ENCODE measurements at places on chromosomes 4 and X. TPM values are rescaled to one million over a fixed set of nuclear protein-coding genes. Genes with fewer than 3 reads are reported as not detected.

APELA gene
- polyA plus RNA-seq: not detected

CDKL2 gene
- polyA plus RNA-seq: 1.6 TPM

NAA11 gene
- polyA plus RNA-seq: not detected

SAGE1 gene
- polyA plus RNA-seq: not detected

SPIN4 gene
- 12.5 TPM for polyA plus RNA-seq

RIPPLY1 gene
- not detected for polyA plus RNA-seq

FBXW7 gene
- polyA plus RNA-seq: 10.3 TPM

PWWP3B gene
- 0.76 TPM for polyA plus RNA-seq

MYOZ2 gene
- polyA plus RNA-seq: 0.15 TPM

NUDT10 gene
- 3.6 TPM for polyA plus RNA-seq

EGF gene
- 0.07 TPM for polyA plus RNA-seq

SPINK2 gene
- polyA plus RNA-seq: not detected

TEC gene
- 0.29 TPM for polyA plus RNA-seq

FGF13 gene
- polyA plus RNA-seq: 5.6 TPM

DOK7 gene
- polyA plus RNA-seq: 0.48 TPM

PRSS12 gene
- polyA plus RNA-seq: 0.19 TPM

GUCY2F gene
- not detected for polyA plus RNA-seq

SYN1 gene
- 275 TPM for polyA plus RNA-seq

OPN1LW gene
- not detected for polyA plus RNA-seq

SMIM20 gene
- polyA plus RNA-seq: 32.5 TPM

SPANXB1 gene
- not detected for polyA plus RNA-seq

SSX3 gene
- polyA plus RNA-seq: not detected

CHM gene
- polyA plus RNA-seq: 4.2 TPM

CXCL3 gene
- polyA plus RNA-seq: not detected

DDX60 gene
- polyA plus RNA-seq: 1.0 TPM

CCDC160 gene
- 0.49 TPM for polyA plus RNA-seq

PNMA6A gene
- polyA plus RNA-seq: 67.2 TPM

AVPR2 gene
- polyA plus RNA-seq: not detected

SSX2 gene
- not detected for polyA plus RNA-seq

AR gene
- 0.51 TPM for polyA plus RNA-seq

SHROOM4 gene
- 4.6 TPM for polyA plus RNA-seq

SCARB2 gene
- 99.5 TPM for polyA plus RNA-seq

RENBP gene
- polyA plus RNA-seq: 16.6 TPM

DCLK2 gene
- 37.4 TPM for polyA plus RNA-seq

NXF2B gene
- not detected for polyA plus RNA-seq

RTL5 gene
- 38.0 TPM for polyA plus RNA-seq

BRCC3 gene
- 9.4 TPM for polyA plus RNA-seq

RAB33A gene
- polyA plus RNA-seq: 31.0 TPM

PNMA6F gene
- polyA plus RNA-seq: 1.1 TPM

AFP gene
- not detected for polyA plus RNA-seq

LONRF3 gene
- 0.20 TPM for polyA plus RNA-seq

ADH1C gene
- polyA plus RNA-seq: not detected

RASSF6 gene
- polyA plus RNA-seq: 18.4 TPM

KLB gene
- polyA plus RNA-seq: not detected

ART3 gene
- 1.2 TPM for polyA plus RNA-seq

TCEANC gene
- 3.2 TPM for polyA plus RNA-seq

XG gene
- not detected for polyA plus RNA-seq

RASGEF1B gene
- polyA plus RNA-seq: 8.7 TPM

IQCM gene
- polyA plus RNA-seq: not detected

NEUROG2 gene
- 0.19 TPM for polyA plus RNA-seq

RNF212 gene
- polyA plus RNA-seq: 41.7 TPM

KCNE5 gene
- polyA plus RNA-seq: 1.3 TPM

S100P gene
- polyA plus RNA-seq: 0.85 TPM
